ENCODE measurements at places on chromosomes 16 and 17.
A peak's percentile ranks its signal among the peaks of the same experiment; 100 is the strongest.

GRCh38 chr17:38605841-38606645 lies at the start of gene SRCIN1:
Gene SRCIN1, minus strand, starts transcription at chr17:38605952. Its CDS starts 247 bp downstream, at chr17:38605705.
- DNase-seq = peak; percentile 27

DNA sequence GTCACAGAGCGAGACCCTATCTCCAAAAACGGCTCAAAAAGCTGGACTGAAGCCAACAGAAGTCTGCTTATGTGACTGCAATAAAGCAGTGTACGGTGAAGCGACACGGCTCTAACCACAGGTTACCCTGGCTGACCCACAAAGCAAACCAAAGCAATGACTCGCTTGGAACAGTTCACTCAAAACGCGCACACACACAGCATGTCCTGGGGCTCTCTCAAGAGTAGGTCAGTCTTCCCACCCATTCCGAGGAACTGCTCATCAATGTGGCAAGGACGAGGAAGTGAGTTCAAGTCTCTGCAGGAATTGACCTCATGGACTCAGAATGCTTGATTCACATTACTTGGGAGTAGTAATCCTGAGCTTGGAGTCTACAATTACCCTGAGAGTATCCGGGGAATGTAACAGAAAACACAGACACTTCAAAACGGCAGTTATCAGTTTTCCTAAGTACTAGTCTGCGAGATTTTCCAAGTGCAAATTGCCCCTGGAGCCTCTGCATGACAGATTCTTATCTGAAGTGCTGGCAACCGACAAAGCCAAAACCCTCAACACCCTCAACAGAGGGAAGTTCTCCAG lies 25.4 kb downstream of the PELP1 start:
- DNase-seq = no peak

DNA sequence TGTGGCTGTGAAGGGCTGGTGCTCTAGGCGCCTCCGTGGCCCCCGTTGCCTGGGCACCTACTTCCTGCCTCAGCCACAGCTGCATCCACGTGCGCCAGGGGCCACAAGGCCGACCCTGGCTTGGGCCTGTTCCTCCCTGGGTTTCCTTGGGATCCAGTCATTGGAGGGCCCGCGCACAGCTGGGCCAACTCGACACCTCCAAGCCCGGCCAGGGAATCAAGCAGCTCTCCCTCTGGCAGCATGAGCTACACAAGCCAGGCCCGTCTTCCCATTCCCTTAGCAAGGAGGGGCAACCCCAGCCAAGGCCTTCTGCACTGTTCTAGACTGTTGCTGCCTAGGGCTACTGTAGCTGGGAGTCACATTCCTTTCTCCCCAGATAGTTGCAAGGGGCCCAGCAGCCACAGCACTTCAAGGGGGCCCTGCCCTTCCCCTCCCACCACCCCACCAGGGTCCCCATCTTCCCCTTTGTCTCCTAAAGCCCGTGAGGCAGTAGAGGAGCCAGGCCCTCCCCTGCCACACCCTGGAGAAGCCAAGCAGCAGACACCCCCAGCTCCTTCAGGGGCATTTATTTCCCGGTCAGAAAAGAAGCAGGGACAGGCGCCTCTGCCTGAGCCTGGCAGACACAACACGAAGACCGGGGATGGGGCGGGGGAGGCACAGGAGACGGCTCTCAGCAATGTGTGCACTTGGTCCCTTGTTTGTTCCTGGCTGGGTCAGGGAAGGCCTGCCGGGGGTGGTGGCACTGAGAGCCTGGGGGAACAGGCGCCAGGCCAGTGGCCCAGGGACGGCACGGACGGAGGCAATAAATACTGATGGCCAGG lies 3.8 kb downstream of the ARHGDIA start:
- DNase-seq = no peak

GRCh38 chr16:2715519-2715918 lies 4.5 kb downstream of the PRSS27 start:
- DNase-seq = peak; percentile 74

- no peak for DNase-seq
Observed at GRCh38 chr16:86396901-86397311, 113.4 kb upstream of the FOXF1 start.

DNA sequence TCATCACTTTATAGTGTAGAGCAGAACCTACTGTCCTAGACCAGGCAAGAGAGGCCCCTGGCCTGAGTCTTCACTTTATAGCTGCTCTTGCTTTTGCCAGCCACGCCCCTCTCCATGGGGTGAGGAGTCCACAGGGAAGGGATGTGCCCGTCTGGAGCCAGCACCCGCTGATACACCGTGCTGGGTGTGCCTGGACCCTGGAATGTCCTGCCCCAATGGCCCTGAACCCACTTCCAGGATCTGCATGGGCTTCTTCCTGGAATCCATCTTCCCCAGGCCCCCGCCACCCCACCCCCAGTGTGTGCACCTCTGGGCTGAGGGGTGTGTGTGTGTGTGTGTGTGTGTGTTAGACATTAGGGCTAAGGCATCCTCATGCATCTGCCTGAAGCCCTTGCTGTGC lies 44.9 kb downstream of the MEOX1 start:
- no peak for DNase-seq

GRCh38 chr17:58227733-58228132 lies 8.7 kb upstream of the MKS1 start:
- DNase-seq = no peak

DNA sequence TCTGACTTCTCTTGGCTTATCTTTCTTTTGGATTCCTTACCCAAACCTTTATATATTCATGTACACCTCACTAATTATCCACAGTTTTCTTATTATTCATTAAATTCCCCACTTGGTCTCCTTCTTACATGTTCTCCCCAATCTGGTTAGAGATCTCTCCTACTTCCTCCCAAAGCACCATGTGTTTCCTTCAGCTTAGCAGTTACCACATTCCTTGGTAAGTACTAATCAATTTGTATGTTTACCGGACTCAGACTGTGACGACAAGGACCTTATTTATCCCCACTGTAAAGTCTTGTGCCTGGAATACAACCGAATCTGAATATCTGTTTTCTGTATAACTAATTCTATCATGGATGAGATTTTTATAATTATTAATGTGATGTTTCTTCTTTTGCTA lies 389.5 kb downstream of the KCNJ2 start:
- no peak for DNase-seq

- no peak for DNase-seq
Observed at GRCh38 chr16:560204-560700, at the start of gene PRR35. Gene PRR35, plus strand, starts transcription at chr16:560394. Its CDS starts 2,901 bp downstream, at chr16:563295.

DNA sequence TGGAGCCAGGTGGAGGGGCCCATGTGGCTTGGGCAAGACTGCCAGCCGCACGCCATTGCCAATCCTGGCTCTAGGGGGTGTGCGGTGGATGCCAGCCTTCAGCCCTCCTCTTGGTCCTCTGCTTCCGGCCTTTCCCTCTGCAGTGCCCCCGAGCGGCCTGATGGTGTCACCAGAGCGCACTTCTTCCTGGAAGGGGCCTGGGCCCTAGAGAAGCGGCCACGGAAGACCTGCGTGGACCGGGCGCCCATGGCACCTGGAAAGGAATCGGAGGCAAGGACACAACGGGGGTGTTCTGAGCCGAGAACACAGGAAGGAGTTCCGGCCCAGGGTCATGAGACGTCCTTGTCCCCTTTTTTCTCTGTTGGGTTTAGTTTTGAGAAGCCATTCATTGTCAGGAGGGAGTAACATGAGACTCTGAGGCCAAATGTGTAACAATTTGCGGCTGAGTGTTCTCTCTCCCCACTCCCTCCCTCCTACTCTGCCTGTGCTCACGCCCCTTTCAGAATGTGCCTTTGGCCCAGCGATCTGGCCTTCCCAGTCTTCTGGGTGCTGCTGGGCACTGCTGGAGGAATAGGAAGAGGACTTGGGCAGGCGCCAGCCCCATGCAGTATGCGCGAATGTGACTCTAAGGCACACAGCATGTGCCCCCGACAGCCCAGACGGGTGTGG lies 92.8 kb downstream of the IRX3 start:
- peak; percentile 0 for DNase-seq

DNA sequence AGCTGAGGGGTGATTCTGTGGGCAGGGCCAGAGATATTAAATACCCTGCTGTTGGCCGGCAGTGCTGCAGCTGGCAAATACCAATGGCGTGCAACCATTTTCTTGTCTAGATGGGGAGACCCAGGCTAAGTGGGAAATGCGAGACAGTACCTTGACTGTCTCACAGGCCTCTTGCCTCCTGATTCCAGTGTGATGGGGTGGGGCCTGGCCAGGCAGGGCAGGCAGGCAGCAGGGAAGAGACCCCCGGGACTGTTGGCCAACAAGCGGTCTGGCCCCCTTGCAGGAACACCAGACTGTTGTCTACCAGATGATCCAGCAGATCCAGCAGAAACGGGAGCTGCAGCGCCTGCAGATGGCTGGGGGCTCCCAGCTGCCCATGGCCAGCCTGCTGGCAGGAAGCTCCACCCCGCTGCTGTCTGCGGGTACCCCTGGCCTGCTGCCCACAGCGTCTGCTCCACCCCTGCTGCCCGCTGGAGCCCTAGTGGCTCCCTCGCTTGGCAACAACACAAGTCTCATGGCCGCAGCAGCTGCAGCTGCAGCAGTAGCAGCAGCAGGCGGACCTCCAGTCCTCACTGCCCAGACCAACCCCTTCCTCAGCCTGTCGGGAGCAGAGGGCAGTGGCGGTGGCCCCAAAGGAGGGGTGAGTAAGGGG lies 5.7 kb upstream of the CISD3 start:
- DNase-seq = no peak

DNA sequence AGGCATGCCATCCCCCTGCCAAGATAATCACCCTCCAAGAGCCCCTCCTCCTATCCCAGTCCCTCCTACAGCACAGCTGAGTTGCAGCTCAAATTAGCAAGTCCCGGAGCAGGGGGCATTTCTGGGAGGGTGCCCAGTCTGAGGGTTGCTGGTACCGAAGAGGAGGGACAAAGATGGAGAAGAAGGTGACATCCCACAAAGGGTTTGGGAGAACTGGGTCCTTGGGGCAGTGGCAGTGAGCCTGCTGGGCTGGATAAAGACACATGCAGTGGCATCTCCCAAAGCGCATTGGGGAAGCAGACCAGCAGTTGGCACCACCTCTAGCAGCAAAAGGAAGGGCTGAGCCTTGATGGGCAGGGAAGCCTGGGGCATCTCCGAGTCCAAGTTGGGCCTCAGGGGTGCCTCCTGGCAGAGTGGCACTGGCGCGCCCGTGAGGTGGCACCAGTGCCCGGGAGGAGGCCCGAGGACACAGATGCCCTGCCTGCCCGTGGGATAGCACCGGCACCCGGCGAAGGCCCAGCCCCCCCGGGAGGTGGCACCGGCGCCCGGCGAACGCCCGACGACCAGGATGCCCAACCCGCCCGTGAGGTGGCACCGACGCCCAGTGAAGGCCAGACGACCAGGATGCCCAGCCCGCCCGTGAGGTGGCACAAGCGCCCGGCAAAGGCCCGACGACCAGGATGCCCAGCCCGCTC lies 622 bp downstream of the TOM1L2 start:
- DNase-seq = peak; percentile 22

GRCh38 chr17:17682737-17683680 lies 1.8 kb downstream of the RAI1 start:
- no peak for DNase-seq

DNA sequence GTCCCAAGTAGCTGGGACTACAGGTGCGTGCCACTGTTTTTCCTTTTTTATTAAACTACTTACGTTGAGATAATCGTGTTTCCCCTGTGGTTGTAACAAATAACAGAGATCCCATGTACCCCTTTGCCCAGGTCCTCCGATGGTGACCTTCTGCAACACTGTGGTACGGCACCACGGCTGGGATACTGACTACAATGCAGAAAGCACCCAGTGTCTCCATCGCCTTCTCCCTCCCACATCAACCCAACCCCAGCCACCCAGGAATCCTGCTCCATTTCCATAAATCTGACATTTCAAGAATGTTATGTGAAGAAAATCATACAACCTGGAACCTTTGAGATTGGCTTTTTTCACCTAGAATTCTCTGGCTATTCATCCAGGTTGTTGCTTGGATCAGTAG lies 22.1 kb downstream of the MPRIP start:
- no peak for DNase-seq

GRCh38 chr16:85603203-85603755 lies 9.8 kb upstream of the GSE1 start:
- DNase-seq = no peak

GRCh38 chr16:10599626-10600025 lies 19.2 kb upstream of the EMP2 start:
- DNase-seq = no peak
